ENCODE measurements at places on chromosomes 11 and 22.

DNA sequence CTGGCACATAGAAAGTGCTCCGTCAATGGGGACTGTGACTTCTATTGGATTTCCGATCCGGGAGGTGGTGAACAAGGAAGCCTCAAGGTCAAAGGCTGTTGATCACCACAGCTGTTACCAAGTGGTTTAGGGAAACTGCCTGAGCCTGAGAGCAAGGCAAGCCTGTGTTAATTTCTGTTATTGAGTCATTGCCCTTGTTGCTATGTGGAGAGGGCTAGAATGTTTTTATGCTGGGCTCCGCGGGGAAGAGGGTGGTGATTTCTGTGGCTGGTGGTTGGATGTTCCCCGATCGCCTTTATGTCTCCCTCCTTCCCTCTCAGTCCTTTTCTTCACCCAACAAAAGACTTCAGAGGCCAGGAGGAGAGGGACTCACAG is 108.5 kb upstream of the ALX4 start:
- no peak for DNase-seq

GRCh38 chr11:82719361-82720105 is 14.1 kb downstream of the FAM181B start:
- no peak for DNase-seq

GRCh38 chr11:9953994-9954626 is 290.2 kb downstream of the SWAP70 start:
- no peak for DNase-seq

GRCh38 chr11:64916040-64916774 is 802 bp downstream of the ATG2A start:
- peak; percentile 68 for DNase-seq

DNA sequence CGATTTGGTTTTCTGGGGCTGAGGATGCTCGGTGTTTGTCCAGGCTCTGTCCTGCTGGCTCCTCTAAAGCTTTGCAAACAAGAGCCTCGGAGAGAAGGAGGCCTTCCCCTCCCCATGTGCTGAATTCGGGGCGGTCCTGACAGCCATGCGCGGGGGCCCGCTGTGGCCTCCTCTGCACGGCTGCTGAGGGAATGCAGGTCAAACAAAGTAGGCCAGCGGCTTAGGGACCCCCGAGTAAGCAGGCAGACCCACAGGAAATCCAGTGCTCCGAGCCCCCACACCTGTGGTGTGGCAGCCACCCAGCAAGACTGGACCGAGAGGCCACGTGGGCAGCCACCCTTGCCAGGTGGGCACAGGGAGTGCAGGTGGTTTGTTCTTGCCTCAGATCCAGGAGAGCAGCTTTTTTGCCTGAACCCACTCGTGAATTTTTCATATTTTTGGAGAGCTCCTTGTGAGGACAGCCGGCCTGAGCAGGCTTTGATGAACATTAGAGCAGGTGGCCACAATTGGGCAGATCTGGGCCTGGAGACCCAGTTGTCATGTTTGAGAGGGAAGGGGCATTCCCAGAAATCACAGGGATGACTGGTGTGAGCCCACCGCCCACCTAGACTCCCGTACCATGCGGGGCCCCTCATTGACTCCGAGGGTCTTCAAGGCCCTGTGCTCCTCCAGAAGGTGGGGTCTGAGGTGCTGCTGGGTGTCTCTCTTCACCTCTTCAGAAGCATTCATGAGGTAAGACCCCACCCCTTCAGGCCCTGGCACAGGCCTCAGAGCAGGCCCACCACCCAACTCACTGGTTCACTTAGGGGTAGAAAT is 43.0 kb upstream of the KCNQ1OT1 start:
- DNase-seq = no peak

- DNase-seq = peak; percentile 95
Observed at GRCh38 chr11:65111744-65112545, at the start of gene TM7SF2. Gene TM7SF2, plus strand, starts transcription at chr11:65111872. Its CDS starts 144 bp downstream, at chr11:65112016.

DNA sequence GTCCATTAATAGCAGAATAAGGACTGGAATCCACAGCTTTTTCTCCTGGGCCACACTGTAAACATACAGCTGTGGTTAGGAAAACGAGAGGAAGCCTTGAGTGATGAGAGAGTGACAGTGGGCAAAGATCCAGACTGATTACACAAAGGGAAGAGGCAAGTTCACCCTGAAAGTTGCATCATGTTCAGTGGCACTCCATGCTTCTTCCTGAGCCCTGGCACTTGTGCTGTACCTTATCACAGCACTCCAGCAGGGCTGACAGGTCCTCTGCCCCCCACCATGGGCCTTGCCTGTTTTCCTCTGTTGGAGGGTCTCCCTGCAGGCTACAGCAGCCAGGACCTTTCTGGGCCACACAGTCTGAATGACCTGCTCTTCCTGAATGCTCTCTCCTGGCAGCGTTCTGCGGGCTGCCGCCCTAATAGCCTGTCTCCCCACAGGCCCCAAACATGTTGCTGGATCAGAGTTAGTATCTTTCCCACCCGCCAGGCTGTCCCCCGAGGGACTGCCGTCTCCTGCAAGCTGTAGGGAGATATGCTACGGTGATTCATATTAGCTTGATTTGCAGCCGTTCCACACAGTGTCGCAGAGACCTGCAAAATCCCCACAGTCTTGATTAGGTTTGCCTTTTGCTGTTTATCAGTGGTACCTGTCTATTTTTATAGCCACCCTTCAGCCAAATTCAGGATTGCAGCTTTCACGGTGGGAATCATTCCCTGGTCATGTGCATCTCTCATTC is 60.2 kb downstream of the NTM start:
- no peak for DNase-seq

DNA sequence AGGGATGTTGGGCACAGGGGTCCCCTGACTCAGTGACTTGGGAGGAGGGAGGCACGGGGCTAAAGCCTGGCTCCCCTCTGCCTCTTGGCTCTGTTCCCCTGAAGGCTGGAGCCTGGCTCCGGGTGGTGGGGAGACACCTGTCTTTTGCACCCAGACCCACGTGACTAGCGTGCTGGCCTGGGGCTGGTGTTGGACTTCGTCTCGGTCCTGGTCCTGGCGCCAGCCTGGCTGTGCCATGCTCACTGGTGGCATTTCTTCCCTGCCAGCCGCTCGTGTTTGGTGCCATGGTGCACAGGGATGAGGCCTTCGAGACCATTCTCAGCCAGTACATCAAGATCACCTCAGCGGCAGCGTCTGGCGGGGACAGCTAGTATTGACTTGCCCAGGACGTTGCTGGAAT is 56.7 kb downstream of the GRAMD4 start:
- DNase-seq = no peak

- DNase-seq = no peak
Observed at GRCh38 chr22:39247361-39247760, 2.6 kb upstream of the PDGFB start.

GRCh38 chr11:30125456-30125855 is 105.4 kb upstream of the FSHB start:
- DNase-seq = no peak

GRCh38 chr22:37326726-37327125 is 44.4 kb downstream of the CYTH4 start:
- no peak for DNase-seq

DNA sequence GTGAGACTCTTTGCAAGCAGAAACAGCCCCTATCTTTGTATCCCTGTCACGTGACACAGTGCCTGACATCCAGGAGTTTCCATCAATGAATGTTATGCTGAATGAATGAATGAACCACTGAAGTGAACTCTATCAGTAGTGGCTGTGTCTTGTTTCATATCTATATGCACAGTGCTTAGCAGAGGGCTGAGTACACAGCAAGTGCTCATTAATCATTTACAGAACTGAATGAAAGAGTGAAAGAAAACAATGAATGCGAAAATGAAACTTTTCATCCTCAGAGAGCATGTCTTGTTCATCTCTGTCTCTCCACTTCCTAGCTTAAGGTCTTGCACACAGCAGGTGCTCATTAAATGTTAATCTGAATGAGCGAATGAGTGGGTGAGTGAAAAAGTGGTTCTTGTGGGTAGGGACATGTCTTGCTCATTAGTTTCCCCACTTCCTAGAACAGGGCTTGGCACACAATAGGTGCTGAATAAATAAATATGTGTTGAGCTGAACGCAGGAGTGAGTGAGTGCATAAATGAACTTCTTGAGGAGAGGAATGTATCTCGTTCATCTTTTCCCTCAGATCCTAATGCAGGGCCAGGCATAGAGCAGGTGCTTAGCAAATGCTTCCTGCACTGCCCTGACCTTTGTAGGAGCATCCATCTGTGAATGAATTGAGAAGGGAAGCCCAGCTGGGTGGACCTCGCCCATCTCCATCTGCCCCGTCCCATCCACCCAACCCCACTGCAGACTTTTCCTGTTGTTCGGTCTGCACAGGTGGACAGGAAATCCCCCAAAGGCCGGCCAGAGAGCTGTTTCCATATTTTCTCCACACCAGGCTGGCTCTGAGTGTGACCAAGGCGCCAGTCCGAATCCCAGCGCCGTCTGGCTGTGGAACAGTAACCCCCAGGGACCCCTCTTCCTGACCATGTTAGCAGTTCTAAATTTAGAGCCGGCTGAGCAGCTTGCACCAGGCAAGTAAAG is 113.4 kb upstream of the CRYBB3 start:
- DNase-seq = no peak

DNA sequence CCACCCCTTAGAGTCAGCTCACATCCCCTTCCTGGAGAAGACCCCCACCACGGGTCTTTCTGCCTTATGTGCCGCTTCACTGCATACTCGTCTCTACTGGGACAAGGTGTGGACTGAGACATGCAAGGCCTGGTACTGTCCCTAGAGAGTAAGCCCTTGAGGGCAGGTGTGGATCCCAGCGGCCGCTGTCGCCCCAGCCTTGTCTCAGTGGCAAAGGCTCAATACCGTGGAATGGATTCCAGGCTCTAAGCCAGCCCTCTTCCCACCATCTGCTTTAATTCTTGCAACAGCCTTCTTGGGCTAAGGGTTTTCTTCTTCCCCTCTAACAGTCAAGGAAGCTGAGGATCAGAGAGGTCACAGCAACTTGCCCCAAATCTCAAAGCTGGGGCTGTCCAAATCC is 220.3 kb downstream of the CEP164 start:
- DNase-seq = no peak

- no peak for DNase-seq
Observed at GRCh38 chr11:12526789-12527188, 147.4 kb upstream of the TEAD1 start.

- DNase-seq = no peak
Observed at GRCh38 chr22:22014285-22014659, 31.7 kb upstream of the TOP3B start.

DNA sequence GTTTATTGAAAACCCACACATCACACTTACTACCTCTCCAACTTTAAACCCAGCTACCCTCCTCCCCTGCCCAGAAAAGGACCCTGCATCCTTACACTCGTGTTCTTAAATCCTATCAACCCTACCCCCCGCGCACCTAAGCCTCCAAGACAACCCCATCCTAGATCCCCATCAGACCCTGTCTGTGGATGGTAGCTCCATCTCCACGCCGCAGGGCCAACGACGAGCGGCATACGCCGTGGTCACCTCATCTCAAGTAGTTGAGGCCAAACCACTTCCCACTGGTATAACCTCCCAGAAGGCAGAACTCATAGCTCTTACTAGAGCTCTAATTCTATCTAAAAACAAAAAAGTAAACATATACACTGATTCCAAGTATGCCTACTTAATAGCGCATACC is 9.4 kb upstream of the OR56A3 start:
- no peak for DNase-seq

DNA sequence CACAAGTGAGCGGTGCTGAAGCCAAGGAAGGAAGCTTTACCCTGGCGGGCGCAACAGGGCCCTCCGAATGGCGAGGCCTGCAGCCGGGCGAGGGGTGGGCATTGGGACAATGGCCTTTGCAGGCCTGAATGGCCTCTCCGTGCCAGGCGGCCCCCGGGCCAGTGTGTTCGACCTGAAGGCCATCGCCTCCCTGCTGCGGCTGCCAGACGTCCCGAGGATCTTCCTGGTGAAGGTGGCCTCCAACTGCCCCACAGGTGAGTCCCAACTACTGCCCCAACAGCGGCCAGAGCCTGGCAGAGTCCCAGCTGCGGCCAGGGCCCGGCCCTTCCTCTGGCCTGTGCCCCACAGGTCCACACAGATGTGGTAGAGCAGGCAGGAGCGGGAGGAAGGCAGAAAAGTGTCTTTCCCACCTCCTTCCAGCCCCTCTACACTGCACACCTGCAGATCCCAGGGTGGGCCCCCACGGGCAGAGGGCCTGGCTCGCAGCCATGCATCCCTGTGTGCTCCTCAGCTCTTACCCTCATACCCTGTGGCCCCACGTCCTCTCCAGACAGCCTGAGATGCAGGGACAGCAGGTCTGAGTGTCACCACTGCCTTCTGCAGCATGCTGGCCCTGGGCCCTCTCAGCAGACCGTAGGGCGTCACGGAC is 11.3 kb downstream of the PHLDA2 start:
- no peak for DNase-seq

- DNase-seq = no peak
Observed at GRCh38 chr11:67320011-67320410, 16.7 kb downstream of the SSH3 start.

DNA sequence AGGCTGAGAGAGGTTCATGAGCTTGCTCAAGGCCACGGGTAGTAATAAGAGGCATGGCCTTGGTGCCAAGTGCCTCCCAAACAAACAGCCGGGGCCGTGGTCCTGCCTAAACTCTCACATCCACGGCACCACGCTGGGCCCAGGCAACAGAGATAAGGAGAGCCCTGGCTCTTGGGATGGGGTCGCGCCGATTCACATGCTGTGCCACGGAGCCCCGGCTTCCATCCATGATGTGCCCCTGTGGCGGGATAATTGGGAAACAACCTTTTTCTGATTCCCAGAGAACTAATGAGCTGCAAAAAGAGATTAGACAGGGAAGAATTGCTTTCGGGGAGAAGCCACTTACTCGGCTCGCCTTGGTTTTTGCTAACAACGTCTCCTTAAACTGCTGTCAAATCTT is 22.0 kb downstream of the TP53AIP1 start:
- no peak for DNase-seq

DNA sequence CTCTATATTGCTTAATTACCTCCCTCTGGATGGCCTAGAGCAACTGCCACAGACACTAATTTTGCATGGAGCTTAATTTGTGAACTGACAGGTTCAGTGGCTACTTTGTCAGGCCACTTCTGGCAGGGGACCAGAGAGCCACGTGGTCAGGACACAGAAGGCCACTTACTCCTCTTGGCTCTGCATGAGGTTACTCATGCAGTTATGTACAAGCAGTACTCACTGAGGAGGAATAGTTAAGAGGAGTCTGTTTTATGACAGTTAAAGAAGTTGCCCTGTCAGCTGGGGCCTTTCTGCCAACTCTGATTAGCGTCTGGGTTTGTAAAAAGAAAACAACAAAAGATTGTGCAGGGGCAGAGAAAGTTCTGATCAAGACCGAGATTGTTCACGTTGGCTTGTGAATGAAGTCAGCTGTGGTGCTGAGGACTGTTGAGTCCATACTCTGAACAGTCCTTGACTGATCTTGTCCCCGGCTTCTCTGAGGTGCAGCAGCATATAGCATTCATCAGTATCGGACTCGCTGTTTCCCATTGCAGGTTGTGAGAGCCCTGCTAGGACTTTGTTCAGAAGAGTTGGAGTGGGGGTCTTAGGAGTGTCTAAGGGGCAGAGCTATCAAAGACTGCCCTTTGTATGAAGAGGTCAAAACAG is 41.4 kb downstream of the PPFIBP2 start:
- DNase-seq = no peak

All from CD4-positive, alpha-beta T cell treated with Interleukin-4 for 1 hour (primary cell).